ENCODE measurements at places on chromosomes 1 and 21.

GRCh38 chr1:229249854-229250644 is 20.9 kb upstream of the RAB4A start:
- DNase-seq: peak; percentile 23

GRCh38 chr1:11059155-11059967 is 457 bp downstream of the SRM start:
- no peak for DNase-seq

DNA sequence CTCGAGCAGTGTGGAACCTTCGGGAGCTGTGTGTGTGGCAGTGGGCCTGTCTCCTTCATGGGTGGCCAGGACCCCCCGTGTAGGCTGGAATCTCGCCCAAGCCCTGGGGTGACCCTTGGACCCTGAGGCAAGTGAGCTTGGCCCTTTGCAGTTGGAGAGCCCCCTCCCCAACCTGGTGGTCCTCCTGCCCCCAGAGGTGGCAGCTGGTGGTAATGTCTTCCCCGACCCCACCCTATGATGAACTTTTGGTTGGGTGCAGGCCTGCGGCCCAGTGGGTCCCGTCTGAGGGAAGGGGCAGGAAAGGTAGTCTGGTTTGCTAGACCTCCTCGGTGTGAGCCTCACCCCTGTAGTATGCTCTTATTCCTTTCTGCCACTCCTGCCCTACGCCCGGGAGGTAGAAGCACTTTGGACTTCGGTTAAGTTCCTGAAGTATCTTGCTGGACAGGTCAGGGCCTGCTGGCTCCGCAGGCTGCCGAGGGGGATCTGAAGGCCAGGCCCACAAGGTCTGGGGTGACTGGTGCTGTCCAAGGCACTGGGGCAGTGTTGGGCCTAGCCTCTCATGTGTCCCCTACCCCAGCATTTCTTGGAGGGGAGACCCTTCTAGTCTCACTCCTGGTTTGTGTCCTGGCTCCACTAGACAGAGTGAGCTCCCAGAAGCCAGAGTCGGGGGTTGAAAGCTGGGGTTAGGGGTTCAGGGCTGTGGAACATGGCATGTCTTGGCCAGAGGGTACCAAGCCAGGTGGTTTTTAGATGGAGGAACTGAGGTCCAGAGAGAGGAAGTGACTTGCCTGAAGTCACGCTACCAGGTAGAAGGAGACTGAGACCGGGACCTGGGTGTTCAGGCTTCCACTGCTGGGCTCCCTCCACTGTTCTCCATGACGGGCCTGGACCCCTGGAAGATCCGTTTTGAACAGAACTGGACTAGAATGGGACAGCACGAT is 1.8 kb downstream of the ZNF362 start:
- no peak for DNase-seq

DNA sequence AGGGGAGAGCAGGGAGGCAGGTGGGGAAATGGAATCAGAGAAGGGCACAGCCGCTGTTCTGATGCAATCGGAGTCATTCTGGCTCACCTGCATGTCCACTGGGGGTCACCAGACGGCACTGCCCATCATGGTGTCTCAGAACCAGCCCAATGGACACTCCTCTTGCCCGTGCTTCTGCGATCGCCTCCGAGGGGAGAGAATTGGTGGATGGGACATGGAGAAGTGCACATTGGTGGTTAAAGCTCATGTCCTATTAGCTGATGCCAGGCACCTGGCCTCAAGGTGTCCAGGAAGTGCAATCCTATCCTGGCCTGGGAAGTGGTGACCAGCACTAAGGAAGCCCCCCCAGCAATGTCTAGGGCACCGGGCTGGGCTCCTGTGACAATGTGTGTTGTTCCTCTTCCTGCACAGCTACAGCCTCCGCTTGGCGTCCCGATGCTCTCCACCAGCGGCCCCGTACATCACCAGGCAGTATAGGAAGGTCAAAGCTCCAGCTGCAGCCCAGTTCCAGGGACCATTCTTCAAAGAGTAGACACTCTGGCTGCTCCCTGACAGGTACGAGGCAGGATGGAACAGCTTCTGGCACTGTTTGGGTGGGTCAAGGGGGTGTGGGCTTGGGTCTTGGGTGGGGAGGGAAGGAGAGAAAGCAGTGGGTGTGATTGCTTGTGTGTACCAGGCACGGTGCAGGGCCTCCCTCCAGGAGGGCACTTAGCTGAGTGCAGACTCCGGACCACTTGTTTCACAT is 116.2 kb downstream of the PRDM2 start:
- DNase-seq: no peak

DNA sequence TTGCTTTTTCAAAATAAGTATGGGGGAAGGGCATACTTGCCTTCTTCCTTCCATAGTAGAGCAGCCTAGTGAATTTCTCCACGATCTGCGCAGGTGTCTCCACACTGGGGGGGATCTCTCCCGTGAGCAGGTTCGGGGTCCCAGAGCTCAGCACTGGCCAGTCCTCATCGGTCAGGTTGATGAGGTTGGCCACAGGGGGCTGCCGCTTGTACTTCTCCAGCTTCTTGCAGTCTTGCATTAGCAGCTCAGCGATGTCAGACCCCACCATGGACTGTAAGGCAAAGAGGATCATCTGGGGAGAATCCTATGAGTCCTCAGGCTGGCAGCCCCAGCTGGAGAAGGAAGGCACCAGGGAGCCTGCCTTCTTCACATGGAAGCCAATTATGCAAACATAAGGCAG is 11.8 kb downstream of the SEC16B start:
- no peak for DNase-seq

DNA sequence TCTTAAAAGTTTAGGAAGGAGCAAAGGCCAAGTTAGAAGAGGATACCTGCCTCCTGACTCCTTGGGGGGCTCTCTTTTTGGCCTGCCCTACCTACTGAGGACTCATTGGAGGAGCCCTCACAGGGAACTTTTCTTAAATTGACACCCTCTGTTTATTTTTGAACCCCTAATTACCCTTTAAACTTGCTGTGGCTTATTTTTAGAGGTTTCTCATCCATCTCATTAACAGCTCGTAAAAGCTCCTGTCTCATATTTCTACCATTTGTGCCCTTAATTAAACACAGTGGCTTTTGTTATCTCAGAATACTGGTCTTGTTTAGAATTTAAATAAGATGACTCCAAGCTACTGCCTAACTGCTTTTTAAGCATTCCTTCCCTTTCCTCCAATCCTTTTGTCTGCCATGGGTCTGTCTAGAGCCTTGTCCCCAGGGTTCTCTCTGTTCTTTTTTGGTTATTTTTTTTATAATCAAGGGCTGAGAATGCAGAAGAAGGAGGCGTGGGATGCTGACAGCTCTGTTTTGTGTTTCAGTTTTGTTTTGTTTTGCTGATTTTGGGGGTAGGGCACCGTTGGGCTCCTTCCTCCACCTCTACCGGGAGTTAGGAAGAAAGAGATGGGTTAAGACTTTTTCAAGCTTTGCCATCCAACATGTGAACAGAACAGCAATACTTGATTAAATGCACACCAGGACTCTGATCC is 78.0 kb downstream of the SYT6 start:
- no peak for DNase-seq

DNA sequence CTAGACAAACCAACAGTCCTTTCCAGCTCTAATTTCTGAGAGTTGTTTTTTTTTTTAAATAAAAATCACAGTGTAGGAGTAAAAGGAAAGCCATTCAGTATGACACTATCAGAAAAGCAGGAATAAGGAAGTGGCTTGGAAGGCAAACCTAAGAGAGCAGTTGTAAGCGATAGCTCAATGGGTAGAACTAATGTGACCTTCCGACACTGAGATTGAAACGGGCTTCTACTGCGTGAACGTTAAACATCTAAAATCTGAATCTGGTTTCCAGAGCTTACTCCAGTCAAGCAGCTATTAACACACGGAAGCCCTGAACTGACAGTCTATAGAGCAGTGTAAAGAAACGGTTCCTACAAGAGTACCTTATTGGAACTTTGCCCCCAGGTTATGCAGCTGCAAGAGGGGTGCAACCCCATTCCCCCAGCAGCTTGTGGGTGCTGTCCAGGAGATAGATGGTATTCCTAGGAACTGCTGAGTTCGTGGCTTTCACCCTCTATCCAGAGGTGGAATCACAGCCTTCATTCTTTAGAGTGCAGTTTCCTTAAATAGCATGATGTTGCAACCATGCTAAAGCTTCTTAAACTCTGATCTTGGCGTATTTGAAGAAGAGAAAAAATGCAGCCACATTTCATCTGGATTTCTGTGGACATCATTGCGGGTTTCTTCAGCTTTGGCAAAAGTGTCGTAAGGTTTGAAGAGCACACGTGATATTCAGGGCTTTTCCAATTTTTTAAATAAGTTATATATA is 3.3 kb upstream of the IRF2BP2 start:
- no peak for DNase-seq

DNA sequence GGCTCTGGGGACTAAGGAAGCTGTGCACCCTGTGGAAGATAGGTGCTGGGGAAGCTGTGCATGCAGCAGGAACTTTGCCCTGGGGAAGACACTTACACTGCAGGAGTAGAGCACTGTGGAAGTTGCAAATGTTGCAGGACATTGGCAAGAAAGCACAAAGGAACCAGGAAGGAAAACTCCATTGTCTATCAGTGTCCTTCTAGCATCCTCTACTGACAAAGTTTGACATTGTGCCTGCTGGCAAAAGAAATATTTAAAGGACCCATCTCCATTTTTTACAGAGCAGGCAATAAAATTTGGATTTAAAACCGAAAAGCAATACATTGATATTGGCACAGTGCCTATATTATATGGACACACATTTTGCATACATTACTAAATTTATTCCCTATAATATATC is 394.1 kb downstream of the PBX1 start:
- no peak for DNase-seq

DNA sequence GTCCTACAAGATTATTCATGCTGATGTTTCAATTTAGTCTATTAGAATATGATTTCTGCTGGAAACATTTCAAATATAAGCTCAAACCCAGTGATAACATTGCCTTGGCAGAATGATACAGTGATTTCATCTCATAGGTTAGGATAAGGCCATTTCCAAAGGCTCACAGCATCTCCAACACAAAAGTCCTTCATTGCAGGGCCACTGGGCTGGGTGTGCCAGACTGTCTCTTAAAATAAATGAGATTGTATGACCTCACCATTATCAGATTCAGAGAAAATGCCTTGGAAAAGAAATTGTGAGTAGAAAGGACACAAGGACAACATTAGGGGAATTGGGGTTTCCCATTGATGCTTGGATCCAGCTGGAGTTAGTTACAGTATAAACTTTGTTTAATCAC is 30.4 kb downstream of the NGF start:
- no peak for DNase-seq

DNA sequence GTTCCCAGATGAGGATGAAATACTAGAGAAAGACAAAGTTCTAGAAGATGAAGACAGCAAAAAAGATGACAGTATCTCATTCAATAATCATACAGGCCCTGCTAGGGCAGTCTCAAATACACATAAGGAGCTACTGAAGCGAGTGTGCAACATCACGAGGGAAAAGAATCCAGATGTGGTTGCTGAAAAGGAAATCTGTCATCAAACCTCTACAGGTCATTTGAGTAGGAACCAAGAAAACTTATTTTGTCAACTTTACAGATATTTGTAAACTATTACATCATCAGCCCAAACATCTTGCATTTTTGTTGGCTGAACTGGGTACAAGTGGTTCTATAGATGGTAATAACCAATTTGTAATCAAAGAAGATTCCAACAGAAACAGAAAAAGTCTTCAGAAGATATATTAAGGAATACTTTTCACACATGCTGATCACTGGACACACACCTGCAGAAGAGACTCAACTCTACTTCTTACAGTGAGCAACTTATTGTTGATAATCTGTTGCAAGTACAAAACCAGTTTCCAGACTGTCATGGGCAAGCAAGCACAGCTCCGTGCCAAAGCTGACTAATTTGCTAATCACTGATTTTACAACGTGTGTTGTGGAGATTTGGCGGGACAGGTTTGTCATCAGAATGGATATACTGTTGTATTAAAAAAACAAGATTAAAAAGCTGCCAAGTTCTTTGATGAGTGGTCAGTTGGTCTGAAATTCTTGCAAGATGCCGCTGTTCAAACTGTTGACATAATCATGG is 42.1 kb downstream of the TRIM33 start:
- no peak for DNase-seq

GRCh38 chr1:61708953-61709907 is 15.7 kb downstream of the TM2D1 start:
- no peak for DNase-seq

- no peak for DNase-seq
Measured at GRCh38 chr21:46388206-46388880, 64.4 kb downstream of the PCNT start.

- no peak for DNase-seq
Measured at GRCh38 chr1:209008586-209008985, 574.9 kb upstream of the CAMK1G start.

GRCh38 chr1:66119148-66119547 is 326.5 kb downstream of the PDE4B start:
- no peak for DNase-seq

- peak; percentile 34 for DNase-seq
Measured at GRCh38 chr1:203268901-203269653, 36.2 kb upstream of the BTG2 start.

GRCh38 chr1:31423418-31423947 is 10.5 kb downstream of the SERINC2 start:
- DNase-seq: no peak

DNA sequence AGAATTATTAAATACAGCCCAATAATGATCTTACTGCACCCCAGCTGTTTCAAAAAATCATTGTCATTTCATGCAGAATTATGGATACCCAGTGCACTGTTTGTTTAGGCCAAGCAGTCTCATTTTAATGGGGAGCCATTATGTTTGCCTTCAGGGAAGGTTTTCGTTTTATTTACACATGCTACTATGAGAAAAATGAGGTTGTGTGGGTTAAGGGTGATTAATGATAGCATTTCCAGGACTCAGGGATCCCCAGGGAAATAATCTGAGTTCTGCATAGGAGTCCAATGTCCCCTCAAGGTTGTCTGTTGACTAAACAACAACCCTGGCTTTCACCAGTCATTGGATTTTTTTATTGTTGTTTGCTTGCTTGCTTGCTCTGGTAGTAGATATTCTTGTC is 71.0 kb upstream of the ZP4 start:
- no peak for DNase-seq

DNA sequence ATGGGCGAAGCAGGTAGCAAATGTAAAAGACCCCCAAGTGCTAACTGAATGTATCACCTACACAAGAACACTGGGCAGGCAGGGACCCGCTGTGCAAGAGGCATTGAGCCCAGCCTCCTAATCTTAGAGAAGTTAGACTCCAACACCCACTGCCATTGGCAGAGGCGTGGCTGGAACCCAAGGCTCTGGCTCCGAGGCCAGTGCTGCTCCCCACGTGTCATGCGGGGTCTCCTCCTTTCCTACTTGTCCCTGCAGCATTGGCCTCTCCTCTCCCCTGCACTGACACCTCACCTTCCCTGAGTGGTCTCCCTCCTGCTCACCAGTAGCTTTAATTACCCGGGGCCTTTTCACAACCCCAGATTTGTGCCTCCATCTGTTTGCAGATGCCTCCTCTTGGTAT is 107.0 kb downstream of the GALNT2 start:
- no peak for DNase-seq

GRCh38 chr1:245748646-245749045 is 593.9 kb downstream of the KIF26B start:
- DNase-seq: no peak

Measured in CD4-positive, alpha-beta T cell (primary cell).